ENCODE measurements at places on chromosomes 5 and 9.

- no peak for DNase-seq
Measured at GRCh38 chr5:116289276-116289675, 204.5 kb downstream of the COMMD10 start.

DNA sequence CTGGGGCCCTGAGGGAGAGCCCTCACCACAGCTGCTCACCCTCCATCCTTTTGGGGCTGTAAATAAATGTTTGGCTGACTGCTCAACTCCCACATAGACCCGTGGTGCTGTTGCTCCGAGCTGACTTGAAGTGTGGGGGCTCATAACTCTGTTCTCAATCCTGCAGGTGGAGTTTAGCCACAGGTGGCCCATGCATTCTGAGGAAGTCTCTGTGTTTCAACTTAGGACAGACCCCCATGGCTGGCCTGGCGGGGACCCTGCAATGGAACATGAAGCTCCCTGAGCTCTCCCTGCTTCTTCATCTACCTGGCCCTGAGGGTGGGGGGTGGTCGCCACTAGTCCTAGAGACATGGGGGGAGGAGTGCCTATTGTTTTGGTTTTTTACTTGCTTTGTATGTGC lies 19.7 kb downstream of the NDUFS6 start:
- DNase-seq: no peak

- DNase-seq: peak; percentile 94
Measured at GRCh38 chr5:179803651-179804554, 2.8 kb downstream of the MGAT4B start.

GRCh38 chr9:117744856-117745389 lies 40.7 kb downstream of the TLR4 start:
- peak; percentile 20 for DNase-seq

GRCh38 chr5:145937432-145938250 lies 1.3 kb downstream of the SH3RF2 start:
- DNase-seq: no peak
